ENCODE measurements at places on chromosomes 5 and 9.

DNA sequence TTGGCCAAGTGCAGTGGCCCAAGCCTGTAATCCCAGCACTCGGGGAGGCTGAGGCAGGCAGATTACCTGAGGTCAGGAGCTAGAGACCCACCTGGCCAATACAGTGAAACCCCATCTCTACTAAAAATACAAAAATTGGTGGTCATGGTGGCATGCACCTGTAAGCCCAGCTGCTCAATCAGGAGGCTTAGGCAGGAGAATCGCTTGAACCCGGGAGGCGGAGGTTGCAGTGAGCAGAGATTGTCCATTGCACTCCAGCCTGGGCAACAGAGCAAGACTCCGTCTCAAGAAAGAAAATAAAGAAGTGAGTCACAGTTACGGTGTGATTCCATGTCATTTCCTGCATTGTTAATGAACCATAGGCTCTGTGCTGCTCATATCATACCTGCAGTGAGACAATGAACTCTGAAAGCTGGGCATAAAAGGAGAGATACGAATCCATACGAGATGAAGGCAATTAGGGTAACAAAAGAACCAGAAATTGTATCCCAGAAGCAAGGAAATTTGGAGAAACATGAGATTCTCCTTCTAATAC lies 44.6 kb downstream of the TIMD4 start:
- no peak for DNase-seq

DNA sequence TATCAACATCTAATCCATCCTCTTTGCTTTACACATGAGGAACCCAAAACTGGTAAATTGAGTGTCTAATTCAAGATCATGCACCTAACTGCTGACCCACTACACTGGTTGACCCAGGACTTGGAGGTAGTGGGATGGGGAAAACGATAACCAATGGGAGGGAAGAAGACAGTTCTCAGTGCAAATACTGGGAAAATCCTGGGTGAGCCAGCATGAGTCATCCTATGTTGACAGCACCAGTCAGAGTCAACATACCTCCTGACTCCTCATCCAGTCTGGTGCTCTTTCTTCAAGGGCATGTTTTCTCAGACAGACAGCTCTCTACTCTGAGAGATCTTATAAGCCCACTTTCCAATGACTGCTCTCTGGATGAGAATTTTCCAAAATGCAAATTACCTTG lies 232.8 kb upstream of the PTGER4 start:
- no peak for DNase-seq

DNA sequence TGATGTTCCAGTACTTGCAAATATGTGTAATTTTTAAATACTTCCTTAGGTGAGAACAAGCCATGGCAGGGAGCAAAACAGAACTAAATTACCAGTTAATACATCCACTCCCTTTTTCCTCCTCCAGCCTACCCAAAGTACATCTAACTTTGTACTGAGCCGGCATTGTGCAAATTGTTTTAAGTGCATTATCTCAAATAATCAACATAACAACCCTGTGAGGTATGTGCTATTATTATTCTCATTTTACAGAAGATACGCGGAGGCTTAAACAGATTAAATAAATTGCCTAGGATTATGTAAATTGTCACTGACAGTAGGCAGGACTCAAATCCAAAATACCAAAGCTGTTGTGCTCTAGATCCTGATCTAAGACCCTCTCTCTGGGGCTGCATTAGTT lies 55.5 kb upstream of the KLF4 start:
- DNase-seq, result no peak

- no peak for DNase-seq
These were observed 300.4 kb downstream of the MAN2A1 start for GRCh38 chr5:109989994-109990722.

DNA sequence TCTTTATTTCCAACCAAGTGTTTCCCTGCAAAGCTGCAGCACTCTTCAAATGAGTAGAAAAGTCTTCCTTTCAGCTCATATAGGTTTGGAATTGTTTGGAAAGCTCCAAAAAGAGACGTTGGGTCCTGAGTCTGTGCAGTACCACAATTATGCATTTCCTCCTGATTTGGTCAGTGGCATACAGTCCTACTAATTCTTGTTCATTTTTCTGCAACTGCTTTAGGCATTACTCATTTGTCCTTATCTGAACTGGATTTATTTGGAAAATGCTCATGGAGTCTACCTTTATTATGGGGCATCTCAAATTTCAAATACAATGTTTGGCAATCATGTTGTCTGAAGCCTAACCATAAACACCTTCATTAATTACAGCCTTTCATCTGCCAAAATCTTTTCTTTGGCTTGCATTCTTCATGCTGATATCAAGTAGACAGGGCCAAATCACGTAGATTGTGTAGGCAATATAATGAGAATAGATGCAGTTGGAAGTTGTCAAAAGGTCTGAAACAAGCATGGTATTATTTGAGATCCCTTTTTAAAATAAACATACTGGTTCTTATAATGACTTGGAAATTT lies 232.8 kb downstream of the TLE1 start:
- no peak for DNase-seq

Data from glutamatergic neuron (in vitro differentiated cells).